ENCODE measurements at places on chromosomes 7 and 10. TPM values are rescaled to one million over a fixed set of nuclear protein-coding genes. Genes with fewer than 3 reads are reported as not detected.

CTAGE4 gene
- total RNA-seq: 0.46 TPM

TET1 gene
- total RNA-seq: 0.16 TPM

DENND10 gene
- total RNA-seq: 43.2 TPM

NKX2-3 gene
- total RNA-seq: not detected

PRPS1L1 gene
- not detected for total RNA-seq

PALD1 gene
- 0.04 TPM for total RNA-seq

PRF1 gene
- not detected for total RNA-seq

SUFU gene
- total RNA-seq: 3.4 TPM

OGDHL gene
- 1.2 TPM for total RNA-seq

ZNF273 gene
- 2.0 TPM for total RNA-seq

TAS2R41 gene
- total RNA-seq: not detected

C7orf57 gene
- 2.3 TPM for total RNA-seq

POLR2J2 gene
- total RNA-seq: 2.3 TPM

SIRT1 gene
- total RNA-seq: 5.8 TPM

LAMB4 gene
- not detected for total RNA-seq

FAM20C gene
- 29.5 TPM for total RNA-seq

SFMBT2 gene
- total RNA-seq: not detected

TMEM196 gene
- not detected for total RNA-seq

ATRNL1 gene
- total RNA-seq: not detected

IGF2BP3 gene
- total RNA-seq: 12.0 TPM

CD36 gene
- total RNA-seq: 0.47 TPM

CALD1 gene
- total RNA-seq: 110 TPM

EMX2 gene
- total RNA-seq: 1.2 TPM

PWWP2B gene
- 16.9 TPM for total RNA-seq

TMEM229A gene
- not detected for total RNA-seq

HTRA1 gene
- 420 TPM for total RNA-seq

KEL gene
- not detected for total RNA-seq

AVL9 gene
- 18.5 TPM for total RNA-seq

NUB1 gene
- total RNA-seq: 26.9 TPM

ARMC3 gene
- not detected for total RNA-seq

MOGAT3 gene
- not detected for total RNA-seq

PRLHR gene
- total RNA-seq: not detected

OR6V1 gene
- not detected for total RNA-seq

ASB10 gene
- total RNA-seq: not detected

KAT6B gene
- total RNA-seq: 6.2 TPM

CCL24 gene
- not detected for total RNA-seq

DDC gene
- not detected for total RNA-seq

SLC12A9 gene
- total RNA-seq: 16.4 TPM

All from hair follicular keratinocyte (primary cell).